ENCODE measurements at places on chromosomes 11 and 22. TPM values are rescaled to one million over a fixed set of nuclear protein-coding genes. Genes with fewer than 3 reads are reported as not detected.
A peak's percentile ranks its signal among the peaks of the same experiment; 100 is the strongest.

Gene ADAMTS8
- polyA plus RNA-seq: not detected

Gene RIBC2
- 1.2 TPM for polyA plus RNA-seq

Gene PPFIBP2
- 4.0 TPM for polyA plus RNA-seq

Gene SLC39A13
- polyA plus RNA-seq: 124 TPM

Gene HORMAD2
- polyA plus RNA-seq: not detected

Gene SYTL2
- polyA plus RNA-seq: 1.4 TPM

- DNase-seq: no peak
Observed at GRCh38 chr22:45790401-45790800, 118.8 kb downstream of the ATXN10 start.

GRCh38 chr11:16555956-16556355 is 182.5 kb upstream of the C11orf58 start:
- DNase-seq: no peak

DNA sequence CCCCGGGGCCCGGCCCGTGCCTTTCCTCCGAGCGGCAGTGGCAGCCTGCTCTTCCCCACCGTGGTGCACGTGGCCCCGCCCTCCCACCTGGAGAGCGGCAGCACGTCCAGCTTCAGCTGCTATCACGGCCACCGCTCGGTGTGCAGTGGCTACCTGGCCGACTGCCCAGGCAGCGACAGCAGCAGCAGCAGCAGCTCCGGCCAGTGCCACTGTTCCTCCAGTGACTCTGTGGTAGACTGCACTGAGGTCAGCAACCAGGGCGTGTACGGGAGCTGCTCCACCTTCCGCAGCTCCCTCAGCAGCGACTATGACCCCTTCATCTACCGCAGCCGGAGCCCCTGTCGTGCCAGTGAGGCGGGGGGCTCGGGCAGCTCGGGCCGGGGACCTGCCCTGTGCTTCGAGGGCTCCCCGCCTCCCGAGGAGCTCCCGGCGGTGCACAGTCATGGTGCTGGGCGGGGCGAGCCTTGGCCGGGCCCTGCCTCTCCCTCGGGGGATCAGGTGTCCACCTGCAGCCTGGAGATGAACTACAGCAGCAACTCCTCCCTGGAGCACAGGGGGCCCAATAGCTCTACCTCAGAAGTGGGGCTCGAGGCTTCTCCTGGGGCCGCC is 11.9 kb downstream of the C22orf31 start:
- no peak for DNase-seq

- no peak for DNase-seq
Observed at GRCh38 chr22:38435010-38435409, 20.0 kb downstream of the KCNJ4 start.

- no peak for DNase-seq
Observed at GRCh38 chr11:9008011-9008550, 4.3 kb upstream of the NRIP3 start.

DNA sequence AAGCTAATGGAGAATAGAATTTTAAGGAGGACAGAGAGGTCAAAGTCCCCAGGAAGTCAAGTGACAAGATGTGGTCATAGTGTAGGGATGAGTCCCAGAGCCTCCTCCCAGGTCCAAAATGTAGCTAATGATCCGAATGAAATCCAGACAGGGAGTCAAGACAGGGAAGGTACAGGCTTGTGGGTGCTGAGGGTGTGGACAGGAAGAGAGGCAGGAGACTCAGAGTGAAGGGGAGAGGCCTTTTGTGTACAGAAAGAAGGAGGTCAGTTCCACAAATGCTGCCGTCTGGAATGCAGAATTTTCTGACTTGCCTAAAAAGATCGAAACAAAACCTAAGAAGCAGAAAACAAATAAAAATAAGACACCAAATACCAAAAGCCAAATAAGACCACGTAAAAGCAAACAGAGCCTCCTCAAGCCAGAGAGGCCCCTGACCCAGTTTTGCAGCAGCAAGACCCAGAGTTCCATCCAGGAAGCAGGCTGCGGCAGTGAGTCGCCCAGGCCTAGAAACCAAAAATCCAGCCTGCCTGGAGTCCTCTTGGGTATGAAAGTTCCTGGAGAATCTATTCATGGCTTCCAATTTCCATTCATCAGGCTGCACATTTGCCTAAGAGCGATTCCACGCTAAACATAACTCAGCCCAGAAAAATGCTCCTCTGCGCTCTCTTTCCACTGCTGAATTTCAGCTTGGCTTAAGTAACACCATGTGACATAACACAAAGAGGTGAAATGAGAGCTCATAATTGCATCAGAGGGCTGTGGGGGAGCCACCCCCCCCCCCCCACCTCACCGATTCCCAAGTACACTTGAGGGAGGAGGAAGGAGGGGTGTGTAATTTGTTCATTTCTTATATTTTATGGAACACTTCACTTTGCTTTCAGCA is 71.2 kb downstream of the KIRREL3 start:
- DNase-seq: no peak

DNA sequence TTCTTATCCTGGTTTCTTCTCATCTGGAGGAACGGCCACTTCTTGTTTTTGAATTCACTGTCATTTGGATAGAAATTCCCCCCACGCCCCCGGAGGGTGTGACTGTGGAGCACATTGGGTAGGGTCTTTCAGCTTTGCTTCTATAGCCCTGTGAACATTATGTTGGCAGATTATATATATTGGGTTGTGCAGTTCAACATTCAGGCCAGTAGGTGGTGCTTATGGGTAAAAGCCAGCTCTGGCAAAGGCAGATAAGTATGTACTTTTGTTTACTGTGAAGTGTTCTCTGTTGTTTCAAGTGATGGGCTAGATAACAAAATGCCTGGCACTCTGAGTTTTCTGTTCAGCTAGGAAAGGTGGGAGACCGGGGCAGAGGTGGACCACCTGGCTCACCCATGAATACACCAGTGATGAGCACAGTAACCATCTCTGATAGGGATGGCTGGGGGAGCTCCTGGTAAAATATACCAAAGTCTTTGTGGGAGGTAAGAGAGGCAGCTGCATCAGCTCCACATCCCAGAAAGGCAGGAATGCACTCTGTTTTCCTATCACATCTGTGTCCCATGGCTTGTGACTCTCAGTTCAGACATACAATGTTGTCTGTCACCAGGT is 1348.2 kb upstream of the RAG2 start:
- peak; percentile 78 for DNase-seq

DNA sequence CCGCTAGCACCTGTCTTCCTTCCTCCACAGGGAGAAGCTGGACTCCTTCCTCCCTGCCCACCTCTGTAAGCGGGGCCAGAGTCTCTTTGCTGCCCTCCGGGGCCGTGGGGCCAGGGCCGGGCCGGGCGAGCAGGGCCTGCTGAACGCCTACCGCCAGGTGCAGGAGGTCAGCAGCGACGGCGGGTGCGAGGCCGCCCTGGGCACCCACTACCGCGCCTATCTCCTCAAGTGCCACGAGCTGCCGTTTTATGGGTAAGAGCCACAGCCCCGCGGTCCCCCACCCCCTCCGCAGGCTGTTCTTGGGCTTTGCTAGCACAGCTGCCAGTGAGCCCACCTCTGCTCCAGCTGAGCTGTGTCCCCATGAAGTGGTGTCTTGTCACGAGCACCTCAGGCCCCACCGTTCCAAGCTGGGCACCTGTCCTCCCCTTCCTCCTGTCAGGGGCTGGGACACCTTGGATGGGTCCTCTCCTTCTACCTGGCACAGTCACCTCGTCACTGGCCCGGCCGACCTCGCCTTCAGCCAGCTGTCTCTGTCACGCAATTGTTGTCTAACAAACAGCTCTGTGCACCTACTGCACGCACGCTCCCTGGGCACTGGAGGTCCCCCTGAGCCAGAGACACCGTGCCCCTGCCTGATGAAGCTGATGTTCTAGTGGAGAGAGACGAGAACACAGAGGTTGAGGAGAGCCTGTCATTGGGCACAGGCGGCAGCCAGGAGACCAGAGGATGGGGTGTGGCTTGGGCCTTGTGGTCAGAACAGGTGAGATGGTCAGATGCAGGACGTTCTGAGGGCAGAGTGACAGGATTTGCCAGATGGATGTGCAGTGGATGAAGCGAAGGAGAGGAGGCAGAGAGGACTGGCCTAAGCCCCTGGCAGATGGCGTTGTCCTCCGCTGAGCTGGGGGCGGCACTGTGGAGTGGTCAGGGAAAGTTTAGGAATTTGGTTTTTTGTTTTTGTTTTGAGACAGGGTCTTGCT is 10.6 kb downstream of the FRMD8 start:
- no peak for DNase-seq

DNA sequence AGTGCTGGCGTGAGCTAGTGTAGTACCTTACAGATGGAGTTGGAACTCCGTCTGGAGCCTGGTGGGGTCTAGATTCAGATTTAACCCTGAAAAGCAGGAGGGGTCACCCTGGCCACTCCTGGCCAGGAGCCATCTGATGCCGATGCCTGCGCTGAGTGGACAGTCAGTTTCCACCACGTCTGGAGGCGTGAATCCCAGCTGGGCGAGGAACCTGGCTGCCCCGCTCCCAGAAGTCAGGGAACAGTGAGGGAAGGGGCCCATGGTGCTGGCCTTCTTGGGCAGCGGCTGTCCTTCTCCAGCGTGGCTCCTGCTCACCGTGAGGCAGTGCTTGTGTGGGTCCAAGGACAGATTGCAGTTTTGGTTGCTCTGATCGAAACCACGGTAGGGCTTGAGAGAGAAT is 76.3 kb downstream of the PARVB start:
- no peak for DNase-seq

DNA sequence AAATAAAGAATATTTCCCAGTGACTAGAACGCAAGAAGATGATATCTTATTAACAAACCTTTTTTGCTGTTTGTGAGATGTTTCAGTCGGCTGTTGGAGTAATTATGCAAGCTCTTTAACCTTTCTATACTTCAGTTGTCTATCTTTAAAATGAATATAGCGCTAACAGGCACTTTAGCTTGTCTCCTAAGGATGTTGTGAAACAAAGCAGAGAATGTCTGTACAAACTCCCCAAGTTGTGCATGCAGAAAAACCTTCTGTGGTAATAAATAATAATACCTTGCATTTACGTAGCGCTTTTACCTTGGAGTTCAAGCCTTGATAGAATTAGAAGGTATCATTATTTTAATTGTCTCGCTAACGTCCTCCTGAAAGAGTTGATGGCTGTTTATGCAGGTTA is 1.9 kb upstream of the KDM2A start:
- no peak for DNase-seq

DNA sequence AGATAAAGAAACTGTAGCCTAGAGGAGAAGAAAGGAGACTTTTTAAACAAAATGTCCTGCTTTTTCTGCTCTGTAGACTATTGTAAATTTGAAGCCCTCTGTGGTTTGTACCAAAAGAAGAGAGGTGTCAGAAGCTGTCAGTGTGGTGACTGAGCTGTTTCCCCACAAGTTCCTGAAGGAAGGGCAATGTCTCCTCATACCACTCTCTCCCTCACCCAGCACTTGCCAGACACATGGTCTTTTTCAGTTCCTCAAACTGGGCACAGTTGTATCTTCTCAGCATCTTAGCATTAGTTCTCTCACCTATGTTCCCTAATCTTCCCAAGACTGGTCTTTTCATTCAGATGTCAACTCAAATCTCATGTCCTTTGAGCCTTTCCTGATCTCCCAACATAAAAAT is 4.3 kb downstream of the BCO2 start:
- DNase-seq: no peak

DNA sequence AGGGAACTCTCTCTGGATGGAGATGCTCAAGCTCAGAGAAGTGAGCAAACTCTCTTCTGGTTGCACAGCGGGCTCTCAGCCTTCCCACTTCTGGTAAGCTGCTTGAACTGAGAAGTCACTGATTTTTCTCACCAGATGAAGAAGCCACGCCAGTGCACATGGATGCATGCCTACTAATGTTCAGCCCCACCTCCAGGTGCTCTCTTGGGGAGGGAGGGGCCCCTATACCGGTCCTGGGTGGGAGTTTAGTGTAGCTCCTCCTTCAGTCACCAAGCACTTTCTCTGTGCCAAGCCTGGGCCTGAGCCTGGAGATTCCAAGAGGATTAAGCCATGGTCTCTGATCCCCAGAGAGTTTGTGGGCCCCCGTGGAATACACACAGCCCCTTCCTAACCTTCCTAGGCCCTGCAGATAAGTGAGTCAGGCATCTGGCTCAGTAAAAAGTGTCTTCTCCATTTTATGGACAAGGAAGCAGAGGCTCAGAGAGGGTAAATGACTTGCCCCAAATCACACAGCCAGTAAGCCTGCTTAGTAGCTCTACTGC is 142.2 kb downstream of the ST3GAL4 start:
- DNase-seq: no peak

DNA sequence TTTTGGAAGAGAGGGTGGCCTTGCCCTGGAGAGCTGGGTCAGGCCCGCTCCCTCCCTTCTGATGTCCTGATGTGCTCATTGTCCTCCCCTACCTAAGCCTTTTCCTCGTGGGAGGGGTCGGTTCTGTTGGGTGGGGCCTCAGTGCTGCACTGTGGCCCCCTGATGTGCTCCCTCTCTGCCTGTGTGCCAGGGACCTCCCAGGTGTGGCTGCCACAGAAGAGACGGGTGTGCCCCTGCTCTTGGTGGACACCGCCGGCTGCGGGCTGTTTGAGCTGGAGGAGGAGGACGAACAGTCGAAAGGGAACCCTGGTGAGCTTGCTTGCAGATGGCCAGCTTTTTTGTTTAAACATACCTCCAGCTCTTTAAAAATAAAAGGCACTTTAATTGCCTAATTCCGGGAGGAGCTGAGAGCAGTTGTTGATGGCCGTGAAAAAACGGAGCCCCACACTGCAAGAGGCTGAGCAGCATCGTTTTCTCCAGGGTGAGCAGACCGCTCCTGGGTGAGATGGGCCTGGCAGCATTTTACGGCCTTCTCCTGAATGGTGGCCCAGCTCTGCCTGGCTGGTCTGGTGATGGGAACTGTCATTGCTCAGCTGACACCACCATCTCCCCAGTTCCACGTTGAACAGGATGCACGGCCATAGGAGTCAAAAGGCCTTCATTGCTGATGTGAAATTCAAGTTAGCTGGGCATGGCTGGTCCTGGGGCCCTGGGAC is 30.1 kb downstream of the IGHMBP2 start:
- DNase-seq: no peak

DNA sequence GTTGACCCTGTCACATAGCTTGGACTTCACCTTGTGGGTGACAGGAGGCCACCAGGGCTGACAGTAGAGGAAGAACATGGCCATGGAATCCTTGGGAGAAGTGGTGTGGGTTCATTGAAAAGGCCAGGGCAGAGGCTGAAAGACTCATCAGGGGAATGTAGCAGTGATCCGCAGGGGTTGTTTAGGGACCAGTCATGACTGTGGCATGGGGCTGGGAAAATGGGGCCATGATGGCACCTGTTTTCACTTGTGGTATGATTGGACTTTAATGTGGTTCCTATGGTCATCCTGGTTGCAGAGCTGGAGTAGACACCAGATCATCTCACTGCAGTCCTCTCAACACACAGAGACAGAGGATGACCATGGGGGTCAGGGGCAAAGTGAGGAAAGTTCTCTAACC is 66.7 kb upstream of the MYEOV start:
- no peak for DNase-seq

DNA sequence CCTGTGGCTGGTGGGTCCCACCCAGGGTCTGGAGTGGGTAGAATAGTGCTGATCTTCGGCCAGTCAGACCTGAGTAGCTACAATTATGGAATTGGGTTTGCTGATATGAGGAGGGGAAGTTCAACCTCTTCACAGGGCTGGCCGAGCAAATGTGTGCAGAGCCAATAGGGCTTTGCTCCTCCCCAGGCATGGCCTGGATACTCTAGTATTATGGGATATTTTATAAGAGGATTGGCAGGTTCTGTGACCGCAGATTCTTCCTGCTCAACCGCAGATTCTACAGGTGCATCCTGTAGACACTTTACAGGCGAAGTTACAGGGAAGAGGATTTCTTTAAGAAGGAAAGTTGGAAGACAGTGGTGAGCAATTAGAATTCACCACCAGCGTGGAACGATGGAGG is 44.3 kb downstream of the TBC1D22A start:
- no peak for DNase-seq

- no peak for DNase-seq
Observed at GRCh38 chr11:94245121-94245520, 59.3 kb upstream of the IZUMO1R start.

- peak; percentile 77 for DNase-seq
Observed at GRCh38 chr11:124897674-124898262, at the start of gene ROBO4. Gene ROBO4 (minus strand): TSS chr11:124897865. CDS start chr11:124897795, 70 bp downstream.

- no peak for DNase-seq
Observed at GRCh38 chr22:35138521-35138920, 72.6 kb downstream of the ISX start.

Measured in endothelial cell of umbilical vein (primary cell).